ENCODE measurements at places on chromosomes 12 and 14.

- DNase-seq = no peak
Observed at GRCh38 chr14:25092258-25092740, 42.4 kb upstream of the STXBP6 start.

GRCh38 chr12:127716166-127716565 is 550.8 kb upstream of the TMEM132C start:
- no peak for DNase-seq

DNA sequence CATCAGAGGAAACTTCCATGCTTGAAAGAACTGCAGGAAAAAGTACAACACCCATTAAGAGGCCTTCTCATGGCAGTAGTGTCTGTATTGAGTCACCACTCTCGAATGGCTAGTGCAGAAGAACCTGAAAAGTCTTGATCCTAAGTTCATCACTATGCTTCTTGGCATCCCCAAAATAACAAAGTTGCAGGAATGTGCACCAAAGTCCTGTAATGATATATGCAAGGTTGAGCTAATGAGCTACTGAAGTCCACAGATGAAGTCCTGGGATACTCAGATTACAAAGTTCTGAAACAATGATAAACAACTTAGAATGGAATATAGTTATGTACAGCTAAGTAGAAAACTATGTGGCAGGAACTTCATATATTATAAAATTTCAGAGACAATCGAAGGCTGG is 545.4 kb downstream of the FOXG1 start:
- no peak for DNase-seq

GRCh38 chr14:24394275-24394674 is 4.5 kb upstream of the NYNRIN start:
- no peak for DNase-seq

DNA sequence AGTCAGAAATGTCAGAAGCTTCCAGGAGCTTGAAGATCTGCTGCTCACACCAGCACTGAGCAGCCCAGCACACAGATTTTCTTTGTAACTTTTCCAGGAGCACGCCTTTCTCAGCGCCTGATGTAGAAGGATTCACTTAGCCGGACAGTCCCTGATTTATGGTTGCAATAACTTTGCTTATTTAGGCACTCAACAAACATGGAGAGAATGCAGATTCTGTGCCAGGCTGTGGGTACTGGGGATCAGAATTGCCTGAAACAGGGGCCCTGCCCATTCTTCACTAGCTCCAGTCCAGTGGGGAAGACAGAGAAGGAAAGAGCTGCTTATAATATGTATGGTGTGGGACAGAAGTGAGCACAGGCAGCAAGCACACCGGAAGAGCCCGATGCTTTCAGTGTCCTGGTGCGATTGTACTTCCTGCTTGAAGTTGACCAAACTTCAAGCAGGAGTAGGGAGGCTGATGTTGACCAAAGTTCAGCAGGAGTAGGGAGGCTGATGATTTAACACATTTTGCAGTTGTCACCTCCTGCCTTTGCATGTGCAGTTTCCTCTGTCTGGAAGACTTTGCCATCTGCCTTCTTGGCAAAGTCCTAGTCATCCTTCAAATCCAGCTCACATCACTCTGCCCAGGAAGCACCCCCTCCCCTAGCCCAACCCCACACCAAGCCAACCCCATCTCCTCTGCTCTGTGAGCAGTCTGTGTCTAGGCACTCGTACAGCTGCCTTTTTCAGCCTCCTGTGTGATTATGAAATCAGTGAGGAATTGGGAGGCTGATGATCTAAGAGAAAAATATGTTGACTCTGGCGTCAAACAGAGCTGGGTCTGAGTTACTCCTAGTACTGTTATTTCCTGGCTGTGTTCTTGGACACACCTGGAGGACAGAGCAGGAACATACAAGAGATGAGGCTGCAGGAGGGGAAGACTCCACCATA is 12.0 kb upstream of the PRIMA1 start:
- no peak for DNase-seq

- no peak for DNase-seq
Observed at GRCh38 chr12:107458163-107458562, 227.4 kb upstream of the PWP1 start.

GRCh38 chr12:105099356-105099755 is 8.2 kb upstream of the WASHC4 start:
- DNase-seq = peak; percentile 62

- no peak for DNase-seq
Observed at GRCh38 chr12:114866331-114866730, 182.4 kb upstream of the TBX3 start.
